Activated T-helper 2 cell treated with anti-CD3 and anti-CD28 coated beads, Interferon-gamma antibody, Interleukin-2, Interleukin-4, amounts not matched to agents 10 μg/mL and 5 μg/mL and 100 μg/mL, durations not matched to agents 14 hours and 24 hours and 36 hours (primary cell): ENCODE measurements at places on chromosomes 1 and 21. TPM values are rescaled to one million over a fixed set of nuclear protein-coding genes. Genes with fewer than 3 reads are reported as not detected.

DNA sequence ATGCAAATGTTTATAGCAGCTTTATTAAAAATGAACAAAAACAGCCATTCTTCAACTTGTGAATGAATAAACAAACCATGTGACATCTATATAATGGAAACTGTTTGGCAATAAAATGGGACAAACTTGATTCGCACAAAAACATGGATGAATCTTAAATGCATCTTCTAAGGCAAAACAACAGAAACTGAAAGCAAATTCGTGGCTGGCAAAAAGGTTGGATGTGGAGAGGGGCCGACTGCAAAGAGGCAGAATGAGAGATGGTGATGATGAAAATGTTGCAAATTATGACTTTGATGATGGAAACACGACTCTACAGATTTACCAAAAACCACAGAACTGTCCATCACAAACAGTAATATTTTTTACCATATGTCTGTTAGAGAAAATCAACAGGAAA is 327.0 kb upstream of the NR5A2 start:
- H3K4me1 ChIP-seq = no peaks in the 10 kb centered on the region
- peaks cover 6% of the 10 kb centered on the region for H3K27me3 ChIP-seq
- no peak for DNase-seq
- H3K36me3 ChIP-seq = no peaks in the 10 kb centered on the region
- H3K27ac ChIP-seq = no peak overlapping the region
- no peak overlapping the region for H3K4me3 ChIP-seq

DNA sequence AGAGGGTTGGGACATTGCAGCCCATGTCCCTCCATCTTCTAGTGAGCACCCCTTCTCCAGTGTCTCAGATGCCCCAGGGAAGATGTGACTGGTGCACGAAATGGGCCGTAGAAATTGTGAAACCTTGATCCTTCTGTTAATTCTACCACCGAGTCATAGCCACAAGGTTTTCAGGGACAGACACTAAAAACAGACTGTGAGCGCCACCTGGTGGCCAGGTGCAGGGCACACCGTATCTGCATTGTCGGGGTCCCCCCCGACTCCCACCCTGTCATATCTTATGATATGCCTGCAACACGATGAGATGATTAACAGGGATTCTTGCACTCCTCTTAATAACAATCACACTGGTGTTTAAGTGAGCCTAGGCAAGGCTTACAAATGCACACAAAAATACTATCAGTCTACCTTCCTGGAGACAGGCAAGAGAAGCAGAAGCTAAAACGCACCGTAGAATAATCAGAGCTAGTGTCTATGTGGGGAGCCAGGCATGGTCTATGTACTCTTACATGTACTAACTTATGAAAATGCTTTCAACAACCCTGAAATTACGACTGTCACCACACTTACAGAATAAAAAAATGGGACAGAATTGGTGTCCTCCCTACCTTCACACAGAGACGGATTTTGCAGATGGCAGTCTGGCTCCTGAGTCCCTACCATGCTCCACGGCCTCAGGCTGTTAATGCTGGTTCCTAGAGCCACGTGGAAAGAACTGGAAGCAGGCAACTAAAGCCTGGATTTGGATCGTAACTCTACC is 57.9 kb downstream of the FHAD1 start:
- no peak overlapping the region for H3K27ac ChIP-seq
- H3K27me3 ChIP-seq = peaks cover 7% of the 10 kb centered on the region
- H3K36me3 ChIP-seq = no peaks in the 10 kb centered on the region
- no peak overlapping the region for H3K4me3 ChIP-seq
- no peaks in the 10 kb centered on the region for H3K4me1 ChIP-seq
- DNase-seq = peak; percentile 33

DNA sequence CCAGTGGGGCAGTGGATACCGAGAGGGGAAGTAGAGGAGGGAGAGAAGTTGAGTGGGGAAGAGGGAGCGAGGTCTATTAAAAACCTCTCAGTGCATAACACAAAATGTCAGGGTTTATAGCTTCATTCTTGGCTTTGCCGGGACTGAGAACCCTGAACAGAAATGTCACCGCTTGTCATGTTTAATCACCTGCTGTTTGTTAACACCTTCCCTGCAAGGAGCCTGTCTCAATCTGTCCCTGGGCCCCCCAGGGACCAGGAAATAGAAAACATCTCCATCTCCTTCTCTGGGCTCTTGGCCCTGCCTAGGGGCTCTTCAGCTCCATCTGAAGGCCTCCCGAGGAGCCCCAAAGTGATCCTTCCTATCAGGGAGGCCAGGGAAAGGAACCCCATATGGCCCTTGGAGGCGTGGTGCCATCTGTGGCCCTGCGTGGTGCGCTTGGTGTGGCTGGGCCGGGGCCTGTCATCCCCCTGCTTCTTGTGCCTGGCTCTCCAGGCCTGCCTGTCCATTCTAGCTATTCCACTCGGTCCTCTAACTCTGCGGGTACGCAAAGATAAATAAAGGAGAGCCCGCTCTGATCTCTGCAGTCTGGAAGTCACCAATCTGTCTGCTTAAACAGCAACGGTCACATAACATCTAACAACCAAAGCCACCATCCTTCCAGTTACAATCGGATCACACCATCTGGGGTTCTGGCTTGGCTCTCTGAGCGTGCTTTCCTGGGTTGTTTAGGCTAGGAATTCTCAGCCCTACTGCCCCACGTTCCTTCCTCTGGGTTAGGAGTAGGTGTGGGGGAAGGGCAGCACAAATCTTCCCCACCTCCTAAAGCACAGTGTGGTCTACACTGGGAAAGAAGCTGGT is 113.8 kb downstream of the CASZ1 start:
- H3K27ac ChIP-seq = no peak overlapping the region
- no peaks in the 10 kb centered on the region for H3K36me3 ChIP-seq
- no peak for DNase-seq
- H3K4me1 ChIP-seq = no peaks in the 10 kb centered on the region
- no peaks in the 10 kb centered on the region for H3K27me3 ChIP-seq
- H3K4me3 ChIP-seq = no peak overlapping the region

DNA sequence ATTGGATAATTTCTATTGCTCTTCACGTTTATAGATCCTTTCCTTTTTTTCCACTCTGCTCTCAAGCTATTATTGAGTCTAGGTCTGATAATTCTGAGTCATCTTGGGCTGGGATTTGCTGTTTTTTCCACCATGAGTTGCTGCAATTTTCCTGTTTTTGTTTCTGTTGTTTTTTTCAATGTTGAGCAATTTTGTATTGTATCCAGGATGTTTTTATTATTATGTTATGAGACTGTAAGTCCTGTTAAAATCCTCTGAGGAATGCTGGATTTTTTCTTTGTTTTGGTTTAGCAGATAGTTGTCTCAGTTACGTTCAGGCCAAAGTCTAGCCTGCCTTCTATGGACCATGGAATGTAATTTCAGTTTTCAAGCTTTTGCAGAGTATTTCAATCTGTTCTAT is 13.0 kb upstream of the SLC35A3 start:
- H3K4me3 ChIP-seq = no peak overlapping the region
- H3K4me1 ChIP-seq = no peaks in the 10 kb centered on the region
- no peak overlapping the region for H3K27ac ChIP-seq
- DNase-seq = no peak
- H3K27me3 ChIP-seq = peaks cover 2% of the 10 kb centered on the region

SLC5A3 gene
- total RNA-seq = 41.0 and 41.2 TPM in 2 replicates

NT5C1A gene
- 0.74 and 1.2 TPM in 2 replicates for total RNA-seq

IQGAP3 gene
- total RNA-seq = 16.1 and 16.8 TPM in 2 replicates

CENPF gene
- 77.1 and 85.9 TPM in 2 replicates for total RNA-seq

FCER1G gene
- total RNA-seq = 0.60 and 0.71 TPM in 2 replicates

AK5 gene
- not detected in 2 replicates for total RNA-seq
